ENCODE measurements at places on chromosomes 2 and 18.

DNA sequence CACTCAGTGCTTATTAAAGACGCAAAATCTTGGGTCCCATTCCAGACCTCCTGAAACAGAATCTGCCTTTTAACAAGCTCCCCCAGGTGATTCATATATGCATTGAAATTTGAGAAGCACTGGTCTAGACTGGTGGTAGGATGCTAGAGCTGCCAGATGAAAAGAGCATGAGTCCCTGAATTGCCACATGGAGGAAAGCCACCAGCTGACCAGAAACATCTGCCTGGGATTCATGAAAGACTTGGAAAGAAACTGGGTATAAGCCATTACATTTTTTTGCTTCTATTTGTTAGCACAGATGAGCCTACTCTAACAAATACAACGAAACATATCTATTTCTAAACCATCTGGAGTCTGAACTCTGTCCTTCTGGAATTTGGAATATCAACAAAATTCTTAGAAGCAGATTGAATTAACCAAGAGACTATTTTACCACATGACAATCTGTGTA, 228.9 kb downstream of the RBM43 start:
- ATAC-seq: peak; percentile 72

- ATAC-seq: no peak
Observed at GRCh38 chr2:206154197-206154596, 5.0 kb downstream of the NDUFS1 start.

- no peak for ATAC-seq
Observed at GRCh38 chr2:54289917-54290316, 33.9 kb upstream of the TSPYL6 start.

- ATAC-seq: no peak
Observed at GRCh38 chr2:225013425-225014365, 28.6 kb downstream of the DOCK10 start.

GRCh38 chr2:233363744-233364235, 9.5 kb downstream of the DGKD start:
- ATAC-seq: no peak

- peak; percentile 42 for ATAC-seq
Observed at GRCh38 chr2:62293490-62294271, 97.8 kb downstream of the B3GNT2 start.

DNA sequence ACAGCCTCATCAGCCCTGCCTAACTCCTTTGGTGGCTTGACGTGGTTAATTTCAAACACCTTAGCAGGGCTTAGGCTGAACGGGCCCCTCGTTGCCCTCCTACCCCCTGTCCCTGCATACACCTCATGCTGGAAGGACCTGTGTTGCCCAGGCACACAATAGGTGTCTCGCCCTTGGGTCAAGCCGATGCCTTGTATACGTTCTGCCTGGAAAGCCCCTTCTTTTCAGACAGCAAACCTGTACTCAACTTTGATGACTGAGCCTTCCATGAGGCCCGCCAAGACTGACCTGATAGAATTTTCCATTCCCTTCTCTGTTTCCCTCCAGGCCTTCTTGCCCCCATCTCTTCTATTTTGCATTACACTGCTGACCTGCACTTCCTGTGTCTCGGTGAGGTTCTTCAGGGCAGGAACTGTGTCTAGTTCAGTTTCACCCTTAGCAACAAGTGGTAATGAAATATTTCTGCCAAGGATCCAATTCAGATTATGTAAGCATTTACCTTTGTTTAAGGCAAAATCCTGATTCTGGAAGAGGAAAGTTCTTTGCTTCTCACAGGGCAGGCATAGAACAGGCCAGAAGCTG, 7.9 kb downstream of the GREB1 start:
- no peak for ATAC-seq

GRCh38 chr2:175557810-175558377, 376.4 kb upstream of the ATP5MC3 start:
- ATAC-seq: no peak

DNA sequence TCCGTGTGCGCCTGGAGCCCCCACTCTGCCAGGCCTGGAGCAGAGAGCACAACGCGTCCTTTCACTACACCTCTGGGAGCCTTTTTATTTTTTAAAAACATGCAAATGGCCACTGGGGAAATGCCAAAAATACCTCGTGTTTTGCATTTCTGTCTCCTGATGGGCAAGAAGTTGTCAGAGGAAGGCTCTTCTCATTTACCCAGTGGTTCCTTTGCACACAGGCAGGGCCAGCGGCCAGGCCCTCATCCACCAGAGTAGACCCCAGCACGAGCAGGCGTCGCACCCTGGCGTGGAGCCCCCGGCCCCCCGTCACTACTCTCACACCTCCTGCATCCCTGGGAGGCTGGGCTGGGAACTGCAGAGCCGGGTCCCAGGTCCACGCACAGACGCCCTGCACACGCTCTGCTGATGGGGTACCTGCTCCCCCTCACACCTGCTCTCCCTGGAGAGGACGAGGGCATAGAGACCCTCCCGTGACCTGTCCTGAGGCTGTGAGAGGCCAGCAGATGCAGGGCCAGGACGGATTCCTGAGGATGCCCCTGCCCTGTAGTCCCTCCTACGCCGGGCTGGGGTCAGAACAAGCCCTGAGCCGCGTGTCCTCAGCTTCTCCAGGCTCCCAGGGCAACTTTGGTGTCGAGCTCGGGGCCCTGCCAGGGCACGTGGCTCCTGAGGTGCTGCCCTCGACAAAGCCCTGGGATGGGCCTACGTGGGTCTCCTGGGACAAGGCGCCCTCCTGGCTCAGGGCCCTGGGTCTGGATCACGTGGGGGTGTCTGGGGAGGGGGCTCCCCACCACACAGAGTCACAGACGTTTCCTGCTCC, 65.0 kb downstream of the NFATC1 start:
- ATAC-seq: no peak

- peak; percentile 34 for ATAC-seq
Observed at GRCh38 chr2:119482481-119483394, 41.5 kb downstream of the SCTR start.

DNA sequence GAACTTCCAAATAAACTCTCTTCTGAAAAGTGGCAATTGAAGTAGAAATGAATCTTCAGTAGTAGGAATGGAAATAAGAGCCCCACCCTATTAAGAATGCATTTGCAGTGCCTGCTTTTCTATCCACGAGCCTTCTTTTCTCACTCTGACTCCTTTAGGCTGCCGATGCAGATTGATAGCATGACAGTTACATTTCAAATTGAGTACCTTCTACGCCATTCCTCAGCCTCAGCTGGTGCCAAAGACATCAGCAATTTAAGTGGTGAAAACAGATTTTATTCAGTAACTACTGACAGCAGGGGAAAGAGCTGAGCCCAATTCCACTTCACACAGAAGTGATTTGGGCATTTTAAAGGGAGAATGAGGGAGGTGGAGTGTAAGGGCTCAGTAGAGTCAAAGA, 85.5 kb downstream of the PTH2R start:
- no peak for ATAC-seq

GRCh38 chr2:147405651-147406050, 439.2 kb upstream of the ACVR2A start:
- no peak for ATAC-seq

DNA sequence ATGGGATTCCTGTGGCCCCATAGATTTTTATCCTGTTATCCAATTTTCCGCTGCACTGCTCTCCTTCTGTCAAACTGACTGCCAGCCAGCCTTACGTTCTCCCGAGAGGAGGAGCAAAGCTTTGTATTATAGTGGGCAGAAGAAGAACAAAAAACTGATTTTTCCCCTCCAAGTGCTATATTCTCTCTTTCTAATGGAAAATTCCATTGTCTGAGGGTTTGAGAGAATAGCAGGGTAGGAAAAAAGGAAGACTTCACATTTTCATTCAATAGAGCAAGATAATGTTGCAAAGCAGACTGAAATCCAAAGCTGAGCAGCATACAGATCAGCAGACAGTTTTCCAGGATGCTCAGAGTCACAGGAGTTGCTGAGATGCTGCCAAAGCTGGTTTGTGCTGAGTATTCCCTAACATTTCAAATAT, 238.0 kb downstream of the UBE2E3 start:
- no peak for ATAC-seq

- ATAC-seq: no peak
Observed at GRCh38 chr2:152766928-152767327, 48.5 kb downstream of the ARL6IP6 start.

DNA sequence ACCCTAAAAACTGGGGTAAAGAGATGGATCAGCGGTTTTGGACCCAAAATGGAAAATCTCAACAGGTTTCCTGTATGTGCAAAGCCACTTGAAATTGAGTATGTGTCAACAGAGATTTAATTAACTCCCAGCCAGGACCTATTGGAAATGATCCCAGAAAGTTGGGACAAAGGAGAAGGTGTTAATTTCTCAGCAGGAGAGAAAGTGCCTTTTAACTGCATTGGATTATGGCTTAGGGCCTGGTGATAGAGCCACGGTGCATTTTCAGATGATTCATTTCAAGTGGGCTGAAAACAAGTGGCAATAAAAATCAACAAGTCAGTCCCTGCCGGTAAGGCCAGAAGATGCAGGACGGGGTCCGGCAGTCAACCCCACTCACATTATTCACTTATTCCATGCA, 80.2 kb upstream of the BCL11A start:
- no peak for ATAC-seq

GRCh38 chr2:54903736-54904554, 146.3 kb downstream of the RTN4 start:
- ATAC-seq: peak; percentile 94

DNA sequence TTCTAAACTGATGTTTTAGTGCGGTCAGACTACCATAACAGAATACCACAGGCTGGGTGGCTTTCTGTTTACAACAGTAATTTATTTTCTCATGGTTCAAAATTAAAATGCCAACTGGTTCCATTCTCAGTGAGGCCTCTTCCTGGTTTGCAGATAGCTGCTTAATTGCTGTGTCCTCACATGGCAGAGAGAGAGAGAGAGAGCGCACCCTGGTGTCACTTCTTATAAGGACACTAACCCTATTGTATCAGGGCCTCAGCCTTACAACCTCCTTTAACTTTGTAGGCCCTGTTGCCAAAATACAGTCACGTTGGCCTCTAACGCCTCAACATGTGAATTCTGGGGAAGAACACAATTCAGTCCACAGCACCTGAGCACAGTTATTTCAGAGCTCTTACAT, 37.5 kb upstream of the ZNF385B start:
- peak; percentile 76 for ATAC-seq

- ATAC-seq: no peak
Observed at GRCh38 chr2:15765211-15765610, 173.5 kb downstream of the DDX1 start.

GRCh38 chr2:85605406-85606115, 3.1 kb upstream of the TMEM150A start:
- no peak for ATAC-seq

- ATAC-seq: no peak
Observed at GRCh38 chr2:141534666-141535362, 596.0 kb downstream of the LRP1B start.

- peak; percentile 85 for ATAC-seq
Observed at GRCh38 chr2:135663148-135663700, 78.4 kb upstream of the UBXN4 start.

- no peak for ATAC-seq
Observed at GRCh38 chr2:65754219-65754618, 321.8 kb upstream of the SPRED2 start.

DNA sequence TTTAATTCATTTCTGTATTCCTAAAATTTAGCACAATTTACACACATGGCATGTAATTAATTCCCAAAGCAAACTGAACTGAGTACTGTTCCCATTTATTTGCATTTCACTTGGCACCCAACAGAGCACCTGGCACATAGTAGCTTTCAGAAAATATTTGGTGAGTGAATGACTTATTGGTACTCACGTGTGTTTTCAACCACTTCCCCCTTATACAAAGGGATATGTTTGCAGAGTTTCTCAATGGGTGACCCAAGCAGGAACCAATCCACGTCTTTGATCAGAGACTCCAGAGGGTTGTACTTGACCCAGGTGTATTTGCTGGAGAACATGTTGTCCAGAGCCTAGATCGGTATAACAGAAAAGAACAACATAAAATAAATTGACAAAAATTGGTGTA, 6.6 kb downstream of the GKN2 start:
- no peak for ATAC-seq

DNA sequence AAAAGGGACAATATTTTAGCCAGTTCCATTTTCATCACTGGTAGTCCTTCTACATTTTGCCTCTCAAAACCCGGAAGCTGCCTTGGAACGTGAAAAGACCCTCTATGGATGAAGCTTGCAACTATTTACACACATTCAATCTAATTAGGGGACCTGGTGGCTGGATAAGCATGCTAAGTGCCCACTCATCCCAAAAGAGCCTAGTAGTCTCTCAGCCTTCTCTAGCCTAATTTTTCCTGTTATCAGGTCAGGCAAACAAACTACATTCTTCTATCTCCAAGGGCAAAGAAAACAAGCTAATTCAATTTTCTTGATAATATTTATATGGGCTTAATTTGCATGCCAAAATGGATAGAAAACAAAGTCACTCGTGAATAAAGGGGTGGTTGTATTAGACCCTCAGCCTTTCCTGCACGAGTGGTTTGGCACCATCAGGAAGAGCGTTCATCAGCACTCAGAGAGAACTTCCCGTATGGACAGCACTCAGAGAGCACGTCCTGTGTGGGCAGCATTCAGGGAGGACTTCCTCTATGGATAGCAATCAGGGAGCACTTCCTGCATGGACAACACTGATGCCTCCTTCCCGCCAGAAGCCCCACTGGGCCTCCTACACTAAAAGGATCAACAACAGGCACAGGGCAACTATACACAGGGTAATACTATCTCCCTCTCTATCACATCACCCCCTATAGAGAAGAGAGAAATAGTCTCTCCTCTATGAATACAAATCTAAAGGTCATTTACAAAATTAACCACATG, 122.2 kb downstream of the RBMS1 start:
- ATAC-seq: peak; percentile 18

DNA sequence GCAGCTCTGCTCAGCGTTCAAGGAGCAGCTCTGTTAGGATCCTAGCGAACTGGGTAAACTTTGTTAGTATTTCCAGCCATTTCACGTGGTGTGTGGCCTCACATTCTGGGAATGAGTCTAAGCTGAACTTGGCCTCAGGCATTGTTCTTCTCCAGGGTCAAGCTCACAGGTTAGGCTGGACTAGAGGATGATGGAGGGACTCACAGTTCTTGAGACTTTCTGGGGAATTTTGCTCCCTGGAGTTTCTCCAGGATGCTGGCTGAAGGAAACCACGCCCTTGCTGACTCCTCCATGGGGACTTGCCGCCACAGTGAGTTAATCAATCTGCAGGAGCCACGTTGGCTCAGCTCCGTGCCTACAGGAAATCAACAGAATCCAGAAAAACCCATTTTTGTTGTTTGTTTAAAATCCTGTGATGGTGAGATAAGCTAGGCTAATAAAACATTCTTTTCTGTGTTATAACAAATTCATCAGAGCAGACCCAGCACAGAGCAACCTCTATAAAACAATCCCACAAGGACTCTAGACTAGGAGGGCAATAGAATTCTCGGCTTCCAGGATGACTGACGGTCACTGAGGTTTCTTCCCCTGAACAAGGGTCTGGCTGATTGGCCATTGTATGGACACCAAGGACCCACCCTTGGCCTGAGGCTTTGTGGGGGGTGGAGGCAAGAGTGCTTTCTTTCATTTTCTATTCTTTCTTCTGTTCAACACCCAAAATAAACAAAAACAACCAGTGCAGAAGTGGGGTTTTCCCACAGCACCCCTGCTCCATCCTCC, 12.6 kb downstream of the CNDP1 start:
- peak; percentile 44 for ATAC-seq

DNA sequence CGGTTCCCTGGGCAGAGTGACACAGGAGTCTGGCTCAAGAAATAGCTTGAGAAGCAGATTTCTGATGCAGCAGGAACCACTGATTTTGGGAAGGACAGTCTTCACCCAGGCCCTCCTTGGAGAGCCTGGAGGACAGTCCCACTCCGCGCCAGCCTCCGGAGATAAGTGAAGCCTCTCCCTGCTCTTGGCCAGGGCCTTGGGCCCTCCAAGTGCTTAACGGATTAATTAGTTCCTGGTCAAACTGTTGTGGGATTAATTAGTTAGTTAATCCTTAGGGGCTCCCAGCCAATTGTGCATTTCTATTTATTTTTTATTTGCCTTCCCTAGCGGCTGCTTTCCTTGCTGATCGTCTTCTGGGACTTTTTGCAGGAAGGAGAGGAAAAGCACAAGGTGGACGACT, 19.6 kb downstream of the CPLX4 start:
- no peak for ATAC-seq
